Naive thymus-derived CD4-positive, alpha-beta T cell (primary cell): ENCODE measurements at places on chromosomes 11 and 22. TPM values are rescaled to one million over a fixed set of nuclear protein-coding genes. Genes with fewer than 3 reads are reported as not detected.

FGF4 gene
- not detected in 2 replicates for total RNA-seq

APOA5 gene
- total RNA-seq = not detected

OR5B2 gene
- not detected for total RNA-seq

MUC5AC gene
- total RNA-seq = not detected

PGA5 gene
- not detected for total RNA-seq

CDCA5 gene
- 1.4 TPM for total RNA-seq

ABCG4 gene
- not detected for total RNA-seq

GAB4 gene
- not detected in 2 replicates for total RNA-seq

MPZL3 gene
- total RNA-seq = 13.3 TPM

OR5A1 gene
- not detected in 2 replicates for total RNA-seq

- no peak overlapping the region for H3K27ac ChIP-seq
- H3K4me1 ChIP-seq = peaks cover 31% of the 10 kb centered on the region
- no peaks in the 10 kb centered on the region for H3K27me3 ChIP-seq
- no peak for DNase-seq
- H3K4me3 ChIP-seq = no peak overlapping the region
- H3K36me3 ChIP-seq = no peaks in the 10 kb centered on the region
Measured at GRCh38 chr11:35088226-35088625, 50.7 kb upstream of the CD44 start.

GRCh38 chr11:44531636-44532035 is 33.8 kb upstream of the CD82 start:
- H3K27me3 ChIP-seq = no peaks in the 10 kb centered on the region
- H3K4me1 ChIP-seq = no peaks in the 10 kb centered on the region
- DNase-seq = no peak
- H3K4me3 ChIP-seq = no peak overlapping the region
- H3K27ac ChIP-seq = no peak overlapping the region

DNA sequence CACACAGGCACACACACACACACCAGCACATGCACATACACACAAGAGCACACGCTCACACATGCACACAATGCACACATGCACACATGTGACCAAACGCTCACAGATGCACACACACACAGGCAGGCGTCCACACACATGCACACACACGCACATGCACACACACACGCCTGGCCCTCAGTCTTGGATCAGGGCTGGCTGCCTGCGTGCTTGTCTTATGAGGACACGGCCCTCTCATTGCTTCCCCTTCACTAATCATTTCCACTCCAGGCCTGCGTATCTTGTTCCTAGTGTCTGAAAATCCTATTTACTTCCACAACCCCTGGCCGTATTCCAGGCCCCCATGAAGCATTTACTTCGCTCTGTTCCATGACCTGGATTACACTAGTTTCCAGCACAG is 740.5 kb downstream of the BRD1 start:
- no peak overlapping the region for H3K4me3 ChIP-seq
- no peaks in the 10 kb centered on the region for H3K36me3 ChIP-seq
- H3K27me3 ChIP-seq = no peaks in the 10 kb centered on the region

DNA sequence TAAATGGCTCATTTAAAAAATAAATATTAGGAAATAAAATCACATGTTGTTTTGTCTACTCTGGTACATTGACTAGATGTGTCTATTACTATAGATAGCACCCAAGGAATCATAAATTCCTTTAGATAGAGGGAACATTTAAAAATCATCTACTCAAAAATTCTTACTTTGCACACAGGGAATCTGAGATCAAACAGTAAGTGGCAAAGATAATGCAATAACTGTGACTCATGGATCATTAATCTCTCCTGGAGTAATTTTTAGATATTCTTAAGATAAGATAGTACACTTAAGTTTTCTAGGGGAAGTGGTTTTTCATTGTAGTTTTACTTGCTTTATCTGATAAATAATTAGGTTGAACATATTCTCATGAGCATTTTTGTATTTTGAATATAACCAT is 468.9 kb downstream of the LUZP2 start:
- DNase-seq = no peak
- no peaks in the 10 kb centered on the region for H3K36me3 ChIP-seq
- no peaks in the 10 kb centered on the region for H3K4me1 ChIP-seq
- H3K27ac ChIP-seq = no peak overlapping the region
- no peak overlapping the region for H3K4me3 ChIP-seq

DNA sequence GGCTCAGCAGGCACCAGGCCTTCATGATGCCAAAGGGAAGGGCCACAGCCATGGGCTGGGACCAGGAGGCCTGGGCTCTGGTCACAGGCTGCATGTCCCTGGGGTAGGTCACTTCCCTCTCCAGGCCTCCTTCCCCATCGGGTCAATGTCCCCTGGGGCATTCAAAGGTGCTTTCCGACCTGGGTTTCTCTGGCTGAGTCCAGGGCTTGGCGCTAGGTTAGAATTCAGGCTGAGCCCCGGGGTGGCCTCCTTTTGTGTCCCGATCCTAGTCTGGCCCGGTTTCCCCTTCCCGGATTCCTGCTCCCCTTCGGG is 12.2 kb downstream of the MAFF start:
- H3K27ac ChIP-seq = peak overlapping the region; percentile 39
- H3K27me3 ChIP-seq = no peaks in the 10 kb centered on the region
- no peaks in the 10 kb centered on the region for H3K36me3 ChIP-seq
- peak overlapping the region; percentile 30 for H3K4me3 ChIP-seq
- peaks cover 12% of the 10 kb centered on the region for H3K4me1 ChIP-seq
- no peak for DNase-seq

DNA sequence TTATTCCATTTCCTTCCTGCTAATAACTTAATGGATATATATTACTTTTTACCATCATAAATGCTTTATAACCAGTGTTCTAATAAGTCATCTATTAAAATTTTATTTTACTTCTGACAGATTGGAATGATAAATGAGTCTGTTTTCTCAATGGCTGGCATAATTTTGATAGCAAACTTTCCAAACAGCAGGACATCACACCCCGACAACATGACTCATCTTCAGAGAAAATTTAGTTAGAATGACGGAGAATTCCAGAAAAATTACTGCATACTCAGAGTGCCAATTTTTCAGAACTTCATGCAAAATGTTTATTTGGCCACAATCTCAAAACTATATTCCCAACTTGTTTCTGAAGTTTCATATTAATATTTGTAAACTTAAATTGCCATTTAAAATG is 174.4 kb downstream of the SWAP70 start:
- no peaks in the 10 kb centered on the region for H3K27me3 ChIP-seq
- no peak overlapping the region for H3K4me3 ChIP-seq
- no peak for DNase-seq
- no peaks in the 10 kb centered on the region for H3K36me3 ChIP-seq

DNA sequence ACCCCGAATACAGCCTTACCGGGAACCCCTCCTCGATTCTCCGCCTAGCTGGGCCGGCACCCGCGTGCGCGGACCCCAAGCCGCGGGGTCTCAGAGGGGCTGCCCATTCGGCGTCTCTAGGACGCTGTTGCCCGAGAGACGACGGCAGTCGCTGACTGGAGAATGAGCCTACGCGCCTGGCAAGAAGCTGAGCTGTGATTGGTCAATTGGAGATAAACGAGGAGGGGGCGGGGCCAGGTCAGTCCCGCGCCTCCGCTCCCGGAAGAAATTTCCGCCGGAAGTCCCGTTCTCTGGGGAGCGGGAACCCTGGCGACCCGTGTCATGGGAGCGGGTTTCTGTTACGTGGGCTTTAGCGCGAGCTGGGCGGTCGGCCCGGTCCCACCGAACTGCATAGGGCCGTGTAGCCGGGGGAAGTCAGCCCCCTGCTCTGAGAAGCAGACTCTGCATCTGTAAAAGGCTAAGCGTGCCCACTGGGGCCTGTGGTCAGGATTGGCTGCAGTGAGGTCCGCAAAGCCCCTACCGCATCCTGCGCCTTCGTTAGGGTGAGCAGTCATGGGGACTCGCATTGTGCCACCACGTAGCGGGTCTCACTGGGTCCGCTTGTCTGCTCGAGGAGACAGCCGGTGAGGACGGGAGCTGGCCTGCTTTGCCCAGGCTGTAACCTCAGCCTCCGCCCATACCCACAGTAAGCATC is at the start of gene EFCAB6:
Gene EFCAB6 (minus strand): TSS at position 157 of the 694 bp plus-strand sequence. CDS start 29,987 bp downstream, outside the sequence.
- H3K36me3 ChIP-seq = no peaks in the 10 kb centered on the region
- peak; percentile 74 for DNase-seq
- H3K27ac ChIP-seq = peak within 1 kb of the TSS; percentile 82
- H3K4me3 ChIP-seq = peak within 1 kb of the TSS; percentile 93
- no peaks in the 10 kb centered on the region for H3K27me3 ChIP-seq

DNA sequence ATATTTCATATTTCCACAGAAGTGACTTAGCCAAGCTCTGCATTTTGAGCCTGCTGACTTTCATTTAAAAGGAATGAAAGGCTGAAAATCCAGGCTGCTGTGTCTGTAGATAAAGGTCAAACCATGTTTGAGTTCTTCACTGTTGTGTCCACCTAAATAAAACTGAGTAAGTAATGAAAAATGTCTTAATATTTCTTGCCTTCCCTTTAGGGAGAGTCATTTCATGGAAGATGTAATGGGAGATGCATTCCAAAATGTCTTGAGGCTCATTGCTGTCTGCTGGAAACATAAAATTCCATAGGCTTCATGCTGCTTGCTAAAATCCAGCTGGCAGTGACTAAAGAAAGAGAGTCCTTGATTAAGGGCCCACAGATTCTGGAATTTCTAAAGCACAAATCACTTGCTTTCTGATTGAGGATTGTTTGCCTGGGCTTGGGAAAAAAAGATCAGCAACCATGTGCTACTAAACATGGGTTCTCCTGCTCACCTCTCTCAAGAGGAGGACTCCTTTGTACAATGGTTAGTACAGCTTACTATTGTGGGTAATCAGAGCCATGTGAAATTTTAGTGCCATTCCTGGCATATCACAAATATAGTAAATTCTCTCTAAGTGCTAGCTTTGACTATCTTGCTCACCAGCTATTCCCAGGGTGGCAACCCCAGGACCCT is 56.9 kb downstream of the PANX1 start:
- peaks cover 10% of the 10 kb centered on the region for H3K36me3 ChIP-seq
- H3K27me3 ChIP-seq = no peaks in the 10 kb centered on the region
- no peak overlapping the region for H3K4me3 ChIP-seq
- no peaks in the 10 kb centered on the region for H3K4me1 ChIP-seq

DNA sequence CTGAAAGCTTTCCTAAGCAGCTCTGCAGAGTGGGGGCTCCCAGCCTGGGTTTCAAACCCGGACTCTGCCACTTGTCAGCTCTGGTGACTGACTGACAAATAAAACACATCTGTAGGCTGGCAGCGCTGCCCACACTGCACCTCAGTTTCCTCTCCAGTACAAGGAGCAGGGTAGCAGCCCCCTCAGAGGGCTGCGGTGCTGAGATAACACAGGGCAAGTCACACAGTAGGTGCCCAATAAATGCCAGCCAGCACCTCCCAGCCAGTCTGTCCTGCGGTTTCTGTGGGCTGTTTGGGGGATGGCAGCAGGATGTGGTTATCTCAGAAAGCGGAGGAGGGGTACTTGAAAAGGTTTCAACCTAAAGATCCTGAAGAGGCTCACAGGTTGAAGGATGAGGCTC is 1.5 kb downstream of the SYT12 start:
- DNase-seq = peak; percentile 61
- peaks cover 24% of the 10 kb centered on the region for H3K4me1 ChIP-seq
- H3K27me3 ChIP-seq = peaks cover 18% of the 10 kb centered on the region

DNA sequence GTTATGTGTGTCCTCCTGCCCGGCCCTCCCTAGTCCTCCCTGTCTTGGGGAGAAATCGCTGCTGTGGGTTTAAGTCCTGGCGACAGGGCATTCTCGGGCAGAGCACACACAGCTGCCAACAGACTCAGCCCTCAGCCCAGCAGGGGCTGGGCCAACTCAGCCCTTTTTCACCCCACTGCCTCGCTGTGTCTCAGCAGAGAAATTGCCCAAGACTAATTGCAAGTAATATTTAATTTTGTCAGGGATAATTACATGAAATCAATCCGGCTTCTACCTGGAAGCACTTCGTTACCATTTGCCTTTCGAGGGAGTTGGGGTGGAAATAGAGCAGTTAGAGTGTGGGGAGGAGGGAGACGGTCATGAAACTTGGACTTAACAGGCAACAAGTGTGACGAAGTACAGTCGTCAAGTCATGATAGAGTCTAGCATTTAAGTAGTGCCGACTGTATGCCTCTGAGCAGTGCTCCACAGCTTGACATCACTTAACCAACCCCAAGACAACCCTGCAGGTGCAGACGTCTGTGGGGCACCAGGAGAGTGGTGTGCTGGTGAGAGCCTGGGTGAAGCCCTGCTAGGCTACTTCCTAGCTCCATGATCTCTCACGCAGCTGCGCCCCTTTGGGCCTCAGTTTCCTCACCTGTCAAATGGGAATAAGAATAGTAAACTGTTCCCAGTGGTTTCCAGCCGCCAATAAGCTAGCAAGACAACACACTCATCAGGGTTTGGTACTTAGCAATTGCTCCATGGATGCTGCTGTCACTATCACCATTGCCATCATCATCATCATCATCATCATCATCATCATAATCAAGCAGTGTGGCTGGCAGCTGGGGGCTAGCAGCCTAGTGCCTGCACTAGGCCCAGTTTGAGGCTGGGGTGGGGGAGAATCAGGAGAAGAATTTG is 29.2 kb downstream of the MN1 start:
- DNase-seq = no peak
- no peak overlapping the region for H3K4me3 ChIP-seq
- no peaks in the 10 kb centered on the region for H3K4me1 ChIP-seq
- no peaks in the 10 kb centered on the region for H3K27me3 ChIP-seq
- H3K36me3 ChIP-seq = no peaks in the 10 kb centered on the region
- no peak overlapping the region for H3K27ac ChIP-seq

- no peaks in the 10 kb centered on the region for H3K4me1 ChIP-seq
- no peak overlapping the region for H3K4me3 ChIP-seq
- DNase-seq = no peak
- H3K27ac ChIP-seq = no peak overlapping the region
- H3K36me3 ChIP-seq = no peaks in the 10 kb centered on the region
Measured at GRCh38 chr11:114959953-114960505, 281.7 kb downstream of the NXPE2 start.

- H3K27me3 ChIP-seq = no peaks in the 10 kb centered on the region
Measured at GRCh38 chr11:94771390-94771789, 3.2 kb downstream of the AMOTL1 start.

DNA sequence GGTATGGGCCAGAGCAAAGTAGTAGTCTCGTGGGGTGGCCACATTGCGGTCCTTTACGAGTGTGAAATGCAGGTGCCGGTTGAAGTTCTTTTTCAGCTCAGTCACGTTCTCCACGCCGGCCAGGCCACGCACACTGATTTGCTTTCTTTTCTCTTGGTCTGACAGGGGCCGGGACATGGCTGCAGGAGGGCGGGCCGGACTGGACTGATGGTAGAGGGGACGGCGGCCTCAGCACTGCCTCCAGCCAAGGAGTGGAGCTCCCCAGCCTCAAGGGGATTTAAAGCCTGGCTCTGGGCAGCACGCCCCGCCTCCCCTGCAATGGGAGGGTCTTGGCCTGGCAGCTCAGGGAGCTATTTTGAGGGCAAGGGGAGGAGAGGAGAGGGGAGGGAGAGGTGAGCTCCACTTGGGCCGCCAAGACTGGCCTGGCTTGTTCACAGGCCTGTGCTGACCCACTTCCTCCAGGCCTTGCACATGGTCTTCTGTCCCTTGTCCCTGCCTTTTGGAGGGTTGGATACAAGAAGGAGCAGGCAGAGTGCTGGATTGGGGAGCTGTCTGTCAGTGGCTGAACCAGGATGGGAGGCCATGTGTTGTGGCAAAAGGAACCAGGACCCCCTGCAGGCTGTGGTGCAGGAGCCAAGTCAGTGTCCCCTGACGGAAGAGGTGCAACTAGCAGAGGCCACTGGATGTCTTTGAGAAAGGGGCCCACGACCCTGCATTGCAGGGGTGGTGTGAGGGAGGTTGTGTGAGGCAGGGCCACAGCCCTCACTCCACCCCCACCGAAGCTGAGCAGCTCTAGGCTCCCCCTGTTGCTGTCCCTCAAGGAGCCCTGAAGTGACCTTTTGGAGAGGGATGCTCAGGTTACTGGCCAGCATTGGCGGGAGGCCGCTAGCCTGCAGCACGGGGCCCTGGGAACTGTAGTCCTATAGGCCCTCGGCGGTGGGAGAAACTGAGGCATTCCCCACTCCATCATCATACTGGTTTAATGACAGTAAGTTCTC is at the start of gene PYGM:
Gene PYGM (minus strand): TSS at position 253 of the 998 bp plus-strand sequence. CDS start 76 bp downstream, at position 177.
- H3K4me1 ChIP-seq = peaks cover 70% of the 10 kb centered on the region
- H3K4me3 ChIP-seq = no peak within 1 kb of the TSS
- H3K36me3 ChIP-seq = peaks cover 4% of the 10 kb centered on the region
- peak; percentile 24 for DNase-seq
- H3K27me3 ChIP-seq = no peaks in the 10 kb centered on the region
- H3K27ac ChIP-seq = peak within 1 kb of the TSS; percentile 49
